Cerebellar nuclear complex (tissue), 1 donor: ENCODE measurements at places on chromosomes 1 and 21.

DNA sequence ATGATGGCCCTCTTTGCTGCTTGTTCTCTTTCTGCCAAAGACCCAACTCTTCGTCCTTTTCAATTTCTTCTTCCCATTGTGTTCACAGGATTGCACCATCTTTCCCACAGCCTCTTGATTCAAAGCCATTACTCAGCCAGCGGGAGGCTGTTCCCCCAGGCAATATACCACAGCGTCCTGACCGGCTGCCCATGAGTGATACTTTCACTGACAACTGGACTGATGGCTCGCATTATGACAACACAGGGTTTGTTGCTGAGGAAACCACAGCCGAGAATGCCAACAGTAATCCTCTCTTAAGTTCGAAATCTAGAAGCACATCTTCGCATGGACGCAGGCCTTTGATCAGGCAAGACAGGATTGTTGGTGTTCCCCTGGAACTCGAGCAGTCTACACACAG, 167.4 kb downstream of the LRRC40 start:
- DNase-seq, result no peak

DNA sequence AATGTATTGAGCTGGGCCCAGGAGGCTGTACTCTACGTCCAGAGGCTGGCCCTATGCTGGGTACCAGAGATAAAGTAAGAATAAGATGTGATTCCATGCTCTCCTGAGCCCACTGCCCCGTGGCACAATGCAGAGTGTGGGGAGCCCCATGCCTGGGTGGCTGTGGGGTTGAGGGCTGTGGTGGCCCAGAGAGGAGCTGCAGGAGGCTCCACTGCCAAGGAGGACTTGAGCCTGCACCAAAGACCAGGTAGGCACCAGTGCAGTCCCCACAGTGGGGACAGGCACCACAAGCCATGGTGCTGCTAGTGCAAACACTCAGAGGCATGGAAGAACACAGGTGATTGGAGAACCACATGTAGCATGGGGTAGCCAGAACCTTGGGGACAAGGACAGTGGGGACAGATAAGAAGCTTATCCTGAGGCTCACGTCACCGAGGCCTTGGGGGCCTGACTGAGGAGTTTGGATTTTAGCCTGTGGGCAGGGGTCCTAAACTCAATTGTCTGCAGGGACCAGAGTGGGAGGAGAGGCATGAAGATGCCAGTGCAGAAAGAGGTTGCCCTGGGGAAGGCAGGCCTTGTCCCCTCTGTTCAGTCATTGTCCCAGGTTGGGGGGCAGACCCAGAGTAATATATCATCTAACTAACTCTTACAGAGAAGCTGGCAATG, 21.9 kb upstream of the EPS8L3 start:
- DNase-seq, result no peak

- no peak for DNase-seq
Measured at GRCh38 chr1:118947790-118948189, 40.4 kb downstream of the TBX15 start.

DNA sequence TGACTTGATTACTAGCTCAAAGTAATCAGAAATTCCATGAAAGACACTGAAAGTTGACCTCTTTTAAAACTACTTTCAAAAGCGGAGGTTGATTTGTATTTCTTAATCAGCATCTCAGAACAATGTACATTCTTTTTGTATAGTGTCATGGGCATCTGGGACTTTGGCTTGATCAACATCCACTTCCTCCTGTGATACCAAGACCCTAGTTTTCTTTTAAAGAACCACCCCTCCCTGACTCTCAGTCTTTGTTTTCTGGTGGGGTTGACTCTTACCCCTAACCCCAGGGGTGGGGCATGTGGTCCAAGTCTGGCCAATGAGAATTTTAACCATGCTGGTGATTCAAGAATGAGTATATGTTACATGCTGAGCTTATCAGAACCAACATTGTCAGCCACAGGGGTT, 21.7 kb upstream of the IRF2BP2 start:
- DNase-seq, result no peak
